ENCODE measurements at places on chromosomes 6 and 20. TPM values are rescaled to one million over a fixed set of nuclear protein-coding genes. Genes with fewer than 3 reads are reported as not detected.

DNA sequence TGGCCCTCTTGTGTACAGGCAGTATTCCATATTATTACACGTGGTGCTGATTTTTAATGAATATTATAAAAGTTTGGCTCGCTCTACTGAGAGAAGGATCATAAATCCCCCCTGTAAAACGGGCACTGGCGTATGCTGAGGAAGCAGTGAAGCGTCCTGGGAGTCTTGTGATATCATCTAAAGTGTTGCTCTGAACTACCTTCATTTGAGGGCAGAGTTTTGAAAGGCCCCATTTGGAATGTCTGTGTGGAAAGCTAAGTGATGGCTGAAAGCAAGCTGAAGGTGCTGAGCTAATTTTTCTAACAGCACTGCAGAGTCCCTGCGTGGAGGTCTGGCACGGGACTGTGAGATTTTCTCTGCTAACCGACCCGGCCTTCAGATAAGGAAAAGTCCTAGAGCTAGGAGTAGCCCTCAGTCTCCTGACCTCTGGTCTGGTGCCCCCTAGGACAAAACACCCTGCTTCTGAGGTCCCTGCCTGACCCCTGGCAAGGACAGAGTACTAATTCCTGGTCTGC lies 1.3 kb upstream of the BACH2 start:
- H3K27me3 ChIP-seq = peaks cover 3% of the 10 kb centered on the region
- DNase-seq = no peak
- no peaks in the 10 kb centered on the region for H3K36me3 ChIP-seq
- H3K4me1 ChIP-seq = peaks cover 26% of the 10 kb centered on the region
- no peak overlapping the region for H3K27ac ChIP-seq

GRCh38 chr6:146305092-146305491 lies 238.5 kb upstream of the RAB32 start:
- no peaks in the 10 kb centered on the region for H3K36me3 ChIP-seq
- no peaks in the 10 kb centered on the region for H3K4me1 ChIP-seq
- H3K27me3 ChIP-seq = no peaks in the 10 kb centered on the region
- no peak overlapping the region for H3K4me3 ChIP-seq
- no peak for DNase-seq

HMGCLL1 gene
- total RNA-seq = not detected

GJA10 gene
- total RNA-seq = not detected

PRICKLE4 gene
- not detected for total RNA-seq

TUBE1 gene
- 45.2 TPM for total RNA-seq

GRCh38 chr20:61630391-61630650 lies 378.3 kb downstream of the CDH4 start:
- no peaks in the 10 kb centered on the region for H3K27me3 ChIP-seq
- no peaks in the 10 kb centered on the region for H3K4me1 ChIP-seq
- DNase-seq = no peak

GRCh38 chr6:140533526-140533925 lies 1159.1 kb upstream of the CITED2 start:
- H3K27me3 ChIP-seq = no peaks in the 10 kb centered on the region
- H3K4me1 ChIP-seq = no peaks in the 10 kb centered on the region
- H3K27ac ChIP-seq = no peak overlapping the region

GRCh38 chr6:78589436-78589835 lies 277.9 kb upstream of the IRAK1BP1 start:
- no peak overlapping the region for H3K4me3 ChIP-seq
- H3K4me1 ChIP-seq = no peaks in the 10 kb centered on the region
- no peak for DNase-seq

RAET1G gene
- total RNA-seq = not detected

SLC22A1 gene
- total RNA-seq = 1.00 TPM

Measured in CD4-positive, alpha-beta memory T cell (primary cell).